Cardiac ventricle fibroblast (primary cell): ENCODE measurements at places on chromosomes 3 and 15. TPM values are rescaled to one million over a fixed set of nuclear protein-coding genes. Genes with fewer than 3 reads are reported as not detected.

CCDC54 gene
- total RNA-seq = not detected in 2 replicates

SSUH2 gene
- not detected in 2 replicates for total RNA-seq

SLC28A2 gene
- total RNA-seq = not detected in 2 replicates

SERPINI1 gene
- total RNA-seq = 2.0 and 2.7 TPM in 2 replicates

AADACL2 gene
- not detected in 2 replicates for total RNA-seq

ABTB1 gene
- total RNA-seq = 15.0 and 15.1 TPM in 2 replicates

PIK3CA gene
- total RNA-seq = 18.6 and 20.5 TPM in 2 replicates

GCHFR gene
- total RNA-seq = 5.8 and 10.8 TPM in 2 replicates

CDHR4 gene
- total RNA-seq = not detected in 2 replicates

NR2E3 gene
- not detected in 2 replicates for total RNA-seq

GOLGA8H gene
- total RNA-seq = 0.15 and 0.81 TPM in 2 replicates

SCAANT1 gene
- total RNA-seq = not detected in 2 replicates

SLC9C1 gene
- total RNA-seq = 0.19 TPM in 1 of 2 replicates, not detected in the other

GRAMD1C gene
- 1.6 and 1.8 TPM in 2 replicates for total RNA-seq

TICRR gene
- total RNA-seq = 0.69 and 0.88 TPM in 2 replicates

CCR2 gene
- not detected in 2 replicates for total RNA-seq

RASL12 gene
- 6.7 and 8.1 TPM in 2 replicates for total RNA-seq
